ENCODE measurements at places on chromosomes 2 and 18.

- DNase-seq, result no peak
Measured at GRCh38 chr2:179021258-179021657, 28.7 kb downstream of the CCDC141 start.

DNA sequence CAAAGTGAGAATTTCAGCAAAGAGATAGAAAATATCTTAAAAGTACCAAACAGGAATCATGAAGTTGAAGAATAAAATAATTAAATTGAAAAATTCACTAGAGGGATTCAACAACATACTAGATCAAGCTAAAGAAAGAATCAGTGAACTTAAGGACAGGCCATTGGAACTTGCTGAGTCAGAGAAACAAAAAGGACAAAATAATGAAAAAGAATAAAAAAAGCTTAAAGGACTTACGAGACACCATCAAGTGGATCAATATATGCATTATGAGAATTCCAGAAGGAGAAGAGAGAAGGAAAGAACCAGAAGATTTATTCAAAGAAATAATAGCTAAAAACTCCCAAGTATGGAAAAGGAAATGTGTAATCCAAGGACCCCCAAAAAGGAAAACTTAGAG, 158.4 kb downstream of the SLC4A10 start:
- DNase-seq, result no peak

DNA sequence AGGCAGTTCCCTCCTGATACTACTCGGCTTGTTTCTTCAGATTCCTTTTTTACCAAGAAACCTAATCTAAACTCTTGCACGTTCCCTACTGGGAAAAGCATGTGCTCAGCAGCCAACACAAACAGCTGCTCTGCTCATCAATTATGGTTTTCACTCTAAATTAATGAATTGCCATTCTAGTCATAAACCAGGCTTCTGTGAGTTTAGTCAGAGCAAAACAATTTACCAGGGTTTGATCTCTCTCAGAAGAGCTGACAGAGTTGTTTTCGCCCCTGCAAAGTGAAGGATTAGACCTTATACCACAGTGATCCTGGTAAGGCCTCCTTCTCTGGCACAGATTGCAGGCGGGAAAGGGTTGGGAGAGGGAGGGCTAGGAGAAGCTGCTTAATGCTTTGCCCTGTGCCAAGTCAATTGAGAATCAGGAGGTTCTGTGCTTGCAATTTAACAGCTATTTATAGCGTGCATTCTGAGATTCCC, 57.2 kb downstream of the REEP1 start:
- no peak for DNase-seq

DNA sequence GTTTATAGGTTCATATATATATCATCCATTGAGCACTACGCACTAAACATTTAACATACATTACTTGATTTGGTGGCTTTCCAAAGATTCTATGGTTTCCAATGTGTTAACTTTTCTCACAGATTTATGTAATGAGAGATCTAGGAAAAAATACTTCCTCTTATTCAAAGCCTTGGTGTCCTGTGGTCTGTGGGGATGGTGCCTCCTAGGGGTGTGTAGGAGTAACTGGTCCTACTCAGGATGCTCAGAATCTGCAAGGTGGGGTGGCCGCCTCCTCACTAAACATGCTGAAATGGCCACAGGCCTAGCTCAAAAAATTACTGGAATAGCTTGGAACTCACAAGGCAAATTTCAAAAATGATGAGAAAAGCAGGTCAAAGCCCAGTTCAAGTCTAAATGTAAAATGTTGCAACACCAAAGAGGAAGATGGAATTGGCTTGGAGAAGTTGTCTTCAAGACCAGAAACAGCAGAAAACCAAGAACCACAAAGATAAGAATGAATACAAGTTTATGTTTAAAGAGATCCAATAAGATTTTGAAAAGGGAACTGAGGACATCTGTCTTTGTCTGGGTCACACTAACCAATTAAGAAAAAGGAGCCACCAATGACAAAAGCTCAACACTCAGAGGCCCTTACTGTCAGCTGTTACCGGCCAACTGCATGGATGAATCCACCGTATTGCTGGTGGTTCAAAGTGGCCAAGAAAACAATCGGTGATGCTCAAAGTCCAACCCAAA, 11.5 kb downstream of the GPR55 start:
- no peak for DNase-seq

DNA sequence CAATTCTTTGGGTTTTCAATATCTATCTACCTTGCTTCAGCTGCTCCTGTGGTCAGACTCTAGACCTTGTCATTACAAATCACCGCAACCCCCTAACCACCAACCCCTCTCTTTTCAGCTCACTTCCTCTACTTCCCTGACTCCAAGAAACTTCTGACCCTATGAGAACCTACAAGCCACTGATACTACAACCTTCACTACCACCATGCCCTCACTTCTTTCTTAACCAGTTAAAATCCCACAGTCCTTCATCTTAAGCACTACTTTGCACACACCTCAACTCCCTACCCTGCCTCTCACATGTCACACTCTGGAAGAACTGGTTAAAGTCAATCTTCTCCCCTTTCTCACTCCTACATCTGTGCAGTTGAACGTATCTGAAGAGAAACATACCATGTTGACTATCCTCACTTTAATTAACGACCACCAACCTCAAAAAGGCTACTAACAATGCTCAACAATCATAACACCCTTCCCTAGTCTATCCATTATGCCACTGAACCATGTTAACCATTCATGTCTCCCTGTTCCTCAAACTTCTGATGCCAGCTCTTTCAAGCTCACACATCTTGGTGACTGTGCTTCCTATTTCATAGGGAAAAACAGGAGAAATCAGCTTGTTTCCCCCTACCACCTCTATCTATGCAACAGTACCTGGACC, 12.6 kb downstream of the EIF2AK3 start:
- no peak for DNase-seq

All from T-helper 22 cell (primary cell).